CD8-positive, alpha-beta T cell (primary cell): ENCODE measurements at places on chromosomes 2 and 18.

- no peak for DNase-seq
Observed at GRCh38 chr2:147382322-147382948, 462.4 kb upstream of the ACVR2A start.

- no peak for DNase-seq
Observed at GRCh38 chr2:26482211-26483026, 4.5 kb upstream of the OTOF start.

- DNase-seq, result no peak
Observed at GRCh38 chr2:18055290-18055689, 176.8 kb downstream of the KCNS3 start.

- no peak for DNase-seq
Observed at GRCh38 chr2:239052798-239053665, 205.1 kb downstream of the TWIST2 start.

DNA sequence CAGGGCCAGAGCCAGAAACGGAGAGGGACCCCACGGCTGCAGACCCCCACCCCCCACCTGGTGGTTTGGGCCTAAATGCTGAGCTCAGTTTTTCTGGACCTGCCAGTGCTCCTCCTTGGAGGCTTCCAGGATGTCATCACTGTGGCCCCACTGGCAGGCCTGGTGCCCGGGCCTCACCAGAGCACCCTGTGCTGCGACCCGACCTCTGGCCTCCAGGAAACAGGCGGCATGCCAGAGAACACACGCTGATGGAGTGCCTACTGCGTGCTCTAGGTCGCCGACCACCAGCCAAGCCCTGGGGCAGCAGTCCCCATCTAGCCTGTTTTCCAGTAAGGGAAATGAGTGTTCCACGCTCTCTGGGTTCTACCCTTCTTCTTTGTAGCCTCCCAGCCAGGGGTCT is 33.8 kb downstream of the HS6ST1 start:
- DNase-seq, result no peak

- no peak for DNase-seq
Observed at GRCh38 chr2:158934170-158934569, 34.3 kb upstream of the TANC1 start.

GRCh38 chr2:233443511-233444183 is 89.4 kb downstream of the DGKD start:
- DNase-seq, result peak; percentile 69
